ENCODE measurements at places on chromosomes 2 and 18.

- no peak for DNase-seq
Observed at GRCh38 chr18:58580078-58580477, 48.8 kb downstream of the ALPK2 start.

- no peak for DNase-seq
Observed at GRCh38 chr2:191215666-191216065, 29.5 kb upstream of the MYO1B start.

DNA sequence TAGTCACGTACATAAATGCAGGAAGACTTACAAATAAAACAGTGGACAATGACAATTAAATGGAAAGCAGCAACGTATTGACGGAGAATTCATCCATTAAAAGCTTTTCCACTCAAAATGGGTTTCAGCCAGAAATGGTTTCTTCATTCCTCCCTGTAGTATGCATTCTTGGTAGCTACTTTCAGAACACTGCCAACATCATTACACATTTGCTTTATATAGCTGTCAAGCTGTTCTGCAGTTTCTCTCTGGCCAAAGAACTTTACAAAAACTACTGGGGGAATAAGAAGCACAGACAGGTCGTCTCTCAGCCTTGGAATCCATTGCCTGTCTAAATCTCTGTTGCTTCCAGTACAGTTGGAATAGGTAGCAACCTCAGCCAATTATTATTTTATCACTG is 84.1 kb upstream of the NCKAP5 start:
- no peak for DNase-seq

GRCh38 chr2:182355815-182356214 is 71.0 kb downstream of the PDE1A start:
- DNase-seq = no peak

DNA sequence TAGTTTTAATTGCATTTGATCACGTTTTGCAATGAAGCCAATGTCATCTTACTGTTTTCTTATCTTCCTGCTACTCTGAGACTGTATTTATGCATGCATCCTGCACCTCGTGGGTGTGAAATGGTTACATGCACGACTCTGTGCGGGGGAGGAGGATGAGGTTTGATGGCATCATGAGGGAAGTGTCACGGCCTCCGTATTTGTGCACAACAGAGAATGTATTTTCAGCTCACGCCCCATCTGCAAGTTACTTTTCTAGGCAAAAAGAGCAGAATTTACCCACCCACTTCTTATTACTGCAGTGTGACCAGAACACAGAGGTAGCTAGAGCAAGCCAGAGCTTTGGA is 145.1 kb downstream of the TDRD15 start:
- DNase-seq = no peak

GRCh38 chr2:216716109-216716508 is 20.8 kb upstream of the IGFBP5 start:
- no peak for DNase-seq
